ENCODE measurements at places on chromosomes 5 and 9.

DNA sequence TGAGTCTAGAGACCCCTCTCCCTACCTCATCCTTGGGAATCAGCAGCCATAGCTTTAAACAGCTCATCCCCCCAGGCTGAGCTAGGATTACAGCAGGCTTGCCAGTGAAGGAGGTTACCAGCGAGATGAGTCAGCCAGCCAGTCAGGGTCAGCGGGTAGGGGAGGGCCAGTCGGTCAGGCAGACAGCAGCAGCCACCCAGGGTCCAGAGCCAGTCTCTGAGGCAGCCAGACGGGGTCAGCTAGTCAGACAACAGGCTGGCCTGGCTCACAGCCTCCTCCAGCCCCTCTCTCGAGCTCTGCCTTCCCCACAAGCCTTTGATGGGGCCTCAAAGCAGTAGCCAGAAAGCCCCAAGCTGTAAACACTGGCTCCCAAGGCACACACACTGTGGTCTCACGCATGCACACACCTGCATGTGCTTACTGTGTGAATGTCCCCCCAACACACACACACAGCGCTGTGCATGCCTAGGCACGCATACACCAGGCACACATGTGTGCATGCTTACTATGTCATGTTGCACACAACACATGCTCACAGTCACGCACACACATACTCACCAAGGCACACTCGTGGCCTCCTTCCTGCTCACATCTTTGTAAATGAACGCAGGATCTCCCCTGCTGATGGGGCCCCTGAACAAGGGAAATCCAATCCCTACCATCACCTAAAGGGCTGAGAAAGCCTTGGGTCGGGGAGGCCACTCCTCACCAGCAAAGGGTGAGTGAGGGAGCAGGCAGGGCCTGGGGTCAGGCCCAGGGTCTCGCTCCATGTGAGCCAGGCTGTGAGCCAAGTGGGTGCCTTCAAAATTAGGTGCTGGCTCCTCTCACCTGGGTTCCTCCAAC, 28.2 kb upstream of the CPLX2 start:
- DNase-seq: peak; percentile 72

DNA sequence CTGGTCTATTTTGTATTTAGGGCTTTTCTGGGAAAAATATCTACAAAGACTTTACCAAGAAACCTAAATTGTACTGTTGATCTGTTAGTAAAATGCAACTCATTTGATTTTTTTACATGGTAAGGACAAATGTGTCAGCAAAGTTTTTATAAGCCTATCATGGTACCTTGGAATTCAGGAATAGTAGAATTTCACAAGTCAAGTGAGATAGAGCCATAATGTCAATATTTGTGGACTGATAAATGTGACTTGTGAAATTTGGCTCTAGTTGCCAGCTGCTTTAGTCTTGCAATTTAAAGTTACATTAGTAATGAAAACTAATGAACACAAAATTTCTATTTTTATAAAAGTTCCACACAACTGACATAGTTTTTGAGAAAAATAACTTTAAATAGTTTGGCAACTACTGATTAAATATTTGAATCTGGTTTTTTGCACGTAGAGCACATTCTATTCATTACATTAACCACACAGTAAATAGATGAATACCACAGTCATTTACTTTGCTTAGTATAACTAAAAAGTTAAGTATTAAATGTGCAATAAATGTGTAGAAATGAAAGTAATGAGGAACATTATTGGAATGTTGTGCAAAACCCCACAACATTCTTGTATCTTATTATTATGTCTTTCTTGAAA, 41.2 kb upstream of the RIOK2 start:
- no peak for DNase-seq

DNA sequence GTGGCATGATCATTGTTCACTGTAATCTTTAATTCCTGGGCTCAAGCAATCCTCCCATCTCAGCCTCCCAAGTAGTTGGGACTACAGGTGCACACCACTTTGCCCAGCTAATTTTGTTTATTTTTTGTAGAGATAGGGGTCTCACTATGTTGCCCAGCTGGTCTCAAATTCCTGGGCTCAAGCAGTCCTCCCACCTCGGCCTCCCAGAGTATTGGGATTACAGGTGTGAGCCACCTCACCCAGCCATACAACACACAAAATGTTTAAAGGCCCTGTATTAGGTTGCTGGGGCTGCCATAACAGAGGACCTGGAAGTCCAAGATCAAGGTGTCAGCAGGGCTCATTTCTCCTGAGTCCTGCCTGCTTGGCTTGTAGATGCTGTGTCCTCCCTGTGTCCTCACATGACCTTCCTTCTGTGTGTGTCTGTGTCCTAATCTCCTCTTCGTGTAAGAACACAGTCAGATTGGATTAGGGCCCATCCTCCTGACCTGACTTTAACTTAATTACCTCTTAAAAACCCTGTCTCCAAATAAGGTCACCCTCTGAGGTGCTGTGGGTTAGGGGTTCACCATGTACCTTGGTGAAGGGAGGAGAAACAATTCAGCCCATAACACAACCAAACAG, 5.4 kb downstream of the UBE2QL1 start:
- no peak for DNase-seq

- DNase-seq: peak; percentile 98
Observed at GRCh38 chr9:35114113-35114839, 1.4 kb downstream of the ATOSB start.

DNA sequence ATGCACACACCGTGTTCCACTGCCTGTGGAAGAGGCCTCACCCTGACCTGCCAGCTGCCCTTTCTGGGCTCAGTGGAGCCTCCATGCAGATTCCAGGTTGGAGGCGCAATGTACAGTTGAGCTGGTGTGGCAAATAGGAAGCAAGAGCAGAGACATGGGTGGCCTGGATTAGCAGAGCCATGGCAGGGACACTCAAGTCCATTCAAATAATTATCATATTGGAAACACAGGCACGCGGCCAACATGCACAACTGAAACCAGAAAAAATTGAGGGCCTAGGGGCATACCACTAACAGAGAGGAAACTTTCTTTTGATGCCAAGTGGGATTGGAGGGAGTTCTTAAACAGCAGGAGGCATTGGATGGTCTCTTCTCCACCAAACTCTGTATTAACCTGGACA, 35.8 kb downstream of the OTULINL start:
- DNase-seq: no peak

DNA sequence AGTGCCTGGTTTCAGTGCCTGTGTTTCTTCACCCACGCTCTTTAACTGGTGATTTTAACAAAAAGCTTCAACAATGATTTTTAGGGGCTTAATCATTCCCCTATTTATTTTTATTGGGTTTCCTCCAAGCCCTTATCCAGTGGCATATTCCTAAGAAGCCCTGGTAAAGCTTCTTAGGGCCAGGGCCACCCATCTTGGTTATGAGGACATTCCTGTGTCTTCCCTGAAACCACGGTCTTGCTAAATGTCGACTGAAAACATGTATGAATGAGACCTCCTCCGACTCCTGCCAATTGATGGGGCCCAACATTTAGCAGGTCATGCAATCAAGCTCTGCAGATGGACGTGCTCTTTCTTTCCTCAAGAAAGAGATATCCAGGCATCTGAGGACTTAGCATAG, 13.7 kb upstream of the CARTPT start:
- no peak for DNase-seq

DNA sequence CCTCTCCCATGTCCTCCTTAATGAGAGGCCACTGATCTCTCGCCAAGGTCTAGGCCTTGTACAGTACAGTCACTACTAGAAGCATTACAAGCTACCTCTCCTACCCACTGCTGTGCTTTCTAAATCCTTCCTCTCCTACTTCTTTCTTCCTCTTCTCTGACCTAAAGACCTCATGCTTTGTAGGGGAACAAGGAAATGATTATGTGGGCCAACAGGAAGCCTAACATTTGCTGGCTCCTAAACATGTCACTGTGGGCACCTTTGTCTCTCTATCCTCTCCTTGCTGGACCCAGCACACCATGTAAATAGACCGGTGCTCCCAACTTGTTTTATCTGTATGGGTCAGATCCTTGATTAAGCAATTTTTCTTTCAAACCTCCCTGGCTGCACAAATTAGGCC, 16.7 kb downstream of the SLC28A3 start:
- no peak for DNase-seq

- no peak for DNase-seq
Observed at GRCh38 chr9:22654833-22655232, 208.2 kb downstream of the DMRTA1 start.

GRCh38 chr9:137374131-137374845, 48.7 kb downstream of the EXD3 start:
- no peak for DNase-seq

- no peak for DNase-seq
Observed at GRCh38 chr9:133971121-133971951, 20.8 kb downstream of the VAV2 start.
